ENCODE measurements at places on chromosomes 16 and 17. TPM values are rescaled to one million over a fixed set of nuclear protein-coding genes. Genes with fewer than 3 reads are reported as not detected.

Gene RPUSD1
- polyA plus RNA-seq, result 10.2 TPM

Gene CES5A
- not detected for polyA plus RNA-seq

- no peak for DNase-seq
Measured at GRCh38 chr17:37820995-37821713, 76.3 kb upstream of the HNF1B start.

Gene SLC5A2
- polyA plus RNA-seq, result 62.8 TPM

DNA sequence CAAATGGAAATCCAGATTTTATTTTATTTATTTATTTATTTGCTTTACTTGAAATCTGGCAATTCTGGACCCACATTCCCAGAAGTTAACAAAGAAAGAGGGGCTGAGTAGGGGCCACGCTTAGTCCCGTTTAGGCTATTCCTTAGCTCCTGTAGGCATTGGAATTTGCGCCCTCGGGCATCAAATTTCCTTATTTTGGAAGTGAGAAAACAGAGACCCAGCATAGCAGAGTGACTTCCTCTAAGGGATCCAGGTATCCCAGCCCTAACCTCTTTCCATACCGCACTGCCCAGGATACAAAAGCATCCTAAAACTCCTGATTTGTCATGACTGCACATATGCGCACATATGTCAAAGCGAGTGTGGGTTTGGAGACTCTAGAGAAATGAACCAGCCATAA lies 19.0 kb upstream of the SMG1 start:
- no peak for DNase-seq

GRCh38 chr17:62045109-62045508 lies 20.0 kb downstream of the MED13 start:
- no peak for DNase-seq

DNA sequence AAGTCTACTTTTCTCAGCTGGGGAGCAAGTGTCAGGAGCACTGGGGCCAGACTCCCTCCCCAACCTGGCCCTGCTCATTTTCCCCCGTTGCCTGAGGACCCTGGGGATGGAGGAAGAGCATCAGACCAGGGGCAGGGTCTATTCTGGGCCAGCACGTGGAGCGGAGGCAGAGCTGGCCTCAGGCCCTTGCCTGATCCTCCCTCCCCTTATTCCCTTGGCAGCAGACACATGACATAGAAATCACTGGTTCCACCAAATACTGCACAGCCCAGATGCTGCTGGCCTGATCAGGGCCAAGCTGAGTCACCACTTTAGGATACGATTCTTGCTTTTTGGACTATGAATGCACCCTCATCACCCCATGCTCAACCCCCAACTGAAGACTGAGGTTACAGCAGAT lies 15.8 kb upstream of the AGRP start:
- no peak for DNase-seq

DNA sequence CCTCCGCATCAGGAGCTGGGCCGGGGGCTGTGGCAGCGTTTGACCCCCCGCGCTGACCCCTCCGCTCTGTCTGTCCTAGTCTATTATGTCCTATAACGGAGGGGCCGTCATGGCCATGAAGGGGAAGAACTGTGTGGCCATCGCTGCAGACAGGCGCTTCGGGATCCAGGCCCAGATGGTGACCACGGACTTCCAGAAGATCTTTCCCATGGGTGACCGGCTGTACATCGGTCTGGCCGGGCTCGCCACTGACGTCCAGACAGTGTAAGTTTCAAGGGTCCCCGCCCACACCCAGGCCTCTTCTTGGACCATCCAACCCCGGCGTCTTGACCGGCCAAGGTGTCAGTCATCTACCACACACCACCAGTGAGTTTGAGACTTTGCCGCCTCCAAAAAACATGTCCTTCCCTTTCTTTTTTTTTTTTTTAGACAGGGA lies 548 bp downstream of the PSMB3 start:
- no peak for DNase-seq

DNA sequence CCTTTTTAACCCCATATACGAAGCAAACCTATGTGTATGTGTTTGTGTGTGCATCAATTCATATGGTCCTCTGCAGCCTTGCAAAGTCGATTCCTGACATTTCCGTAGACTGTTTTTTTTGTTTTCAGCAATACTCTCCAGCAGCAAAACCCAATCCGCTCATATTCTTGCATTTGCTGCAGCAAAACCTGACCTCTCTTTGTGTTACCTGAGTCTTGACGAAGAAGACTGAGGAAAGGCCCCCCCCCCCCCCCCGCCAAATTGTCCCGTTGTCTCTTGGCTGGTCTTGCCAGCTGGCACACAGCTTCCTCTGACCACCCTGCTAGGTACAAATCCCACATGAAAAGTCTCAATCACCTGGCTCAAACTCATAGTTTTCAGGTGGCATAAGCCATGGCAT lies 494.7 kb downstream of the WWOX start:
- no peak for DNase-seq

Gene SNX20
- 0.81 TPM for polyA plus RNA-seq

GRCh38 chr17:54007855-54008254 lies 185.1 kb downstream of the KIF2B start:
- DNase-seq, result no peak

Gene KRTAP1-5
- not detected for polyA plus RNA-seq

DNA sequence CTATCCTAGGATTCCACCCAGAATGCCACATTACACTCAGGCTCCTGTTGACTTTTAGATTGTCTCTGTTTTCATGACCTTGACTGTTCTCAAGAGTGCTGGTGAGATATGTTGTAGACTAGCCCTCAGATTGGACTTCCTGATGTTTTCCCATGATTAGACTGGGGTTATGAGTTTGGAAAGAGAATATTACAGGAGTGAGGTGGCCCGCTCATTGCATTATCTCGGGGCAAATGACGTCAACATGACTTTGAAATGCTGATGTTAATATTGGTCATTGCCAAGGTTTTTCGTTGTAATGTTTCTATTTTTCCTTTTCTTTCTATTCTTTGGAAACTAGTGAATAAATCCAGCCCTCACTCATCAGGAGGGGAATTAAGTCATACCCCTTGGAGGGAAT lies 355.7 kb upstream of the MON1B start:
- DNase-seq, result no peak
